LoVo (cell line): ENCODE measurements at places on chromosomes 1 and 21.

- DNase-seq, result peak; percentile 50
Measured at GRCh38 chr1:168499688-168500049, 44.1 kb downstream of the XCL2 start.

GRCh38 chr1:230567221-230567575 lies 75.1 kb upstream of the COG2 start:
- DNase-seq, result no peak

DNA sequence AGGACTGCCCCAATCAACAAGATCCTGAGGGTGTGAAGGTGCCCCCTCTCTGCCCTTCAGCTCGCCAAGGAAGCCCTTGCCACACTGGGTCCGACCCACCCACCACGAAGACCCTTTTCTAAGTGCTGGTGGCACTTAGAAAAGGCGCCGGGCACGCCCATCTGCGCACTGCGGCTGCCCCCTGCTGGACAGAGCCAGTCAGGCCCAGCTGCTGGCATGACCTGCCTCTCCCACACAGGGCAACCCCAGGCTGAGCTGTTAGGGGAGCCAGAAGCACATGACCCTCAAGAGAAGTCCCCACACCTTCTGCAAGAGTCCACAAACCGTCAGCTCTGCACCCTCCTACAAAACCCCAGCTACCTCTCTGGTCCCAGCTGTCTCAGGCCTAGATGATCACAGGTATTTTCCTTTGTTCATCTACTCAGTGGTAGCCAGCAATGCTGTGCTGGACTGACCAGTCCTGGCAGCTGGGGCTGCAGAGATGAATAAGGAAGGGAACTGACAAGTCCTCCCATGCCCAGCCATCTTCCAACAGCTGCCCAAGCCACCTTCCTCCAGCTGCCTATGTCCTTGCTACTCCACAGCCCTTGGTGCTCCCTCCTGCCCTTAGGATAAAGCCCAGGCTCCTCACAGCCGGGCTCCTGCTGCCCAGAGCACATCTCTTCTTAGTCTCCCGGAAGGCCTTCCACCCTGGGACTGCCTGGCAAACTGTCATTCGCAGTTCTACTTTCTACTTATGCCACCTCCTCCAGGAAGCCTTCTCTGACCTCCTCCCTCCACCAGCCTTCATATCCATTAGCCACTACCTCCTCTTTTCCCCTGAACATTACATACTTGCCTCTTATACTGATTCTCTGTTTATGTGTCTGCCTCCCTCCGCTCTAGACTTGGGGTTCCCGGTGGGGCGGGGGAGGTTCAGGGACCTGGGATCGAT lies 39.8 kb upstream of the ZC3H12A start:
- peak; percentile 60 for DNase-seq

DNA sequence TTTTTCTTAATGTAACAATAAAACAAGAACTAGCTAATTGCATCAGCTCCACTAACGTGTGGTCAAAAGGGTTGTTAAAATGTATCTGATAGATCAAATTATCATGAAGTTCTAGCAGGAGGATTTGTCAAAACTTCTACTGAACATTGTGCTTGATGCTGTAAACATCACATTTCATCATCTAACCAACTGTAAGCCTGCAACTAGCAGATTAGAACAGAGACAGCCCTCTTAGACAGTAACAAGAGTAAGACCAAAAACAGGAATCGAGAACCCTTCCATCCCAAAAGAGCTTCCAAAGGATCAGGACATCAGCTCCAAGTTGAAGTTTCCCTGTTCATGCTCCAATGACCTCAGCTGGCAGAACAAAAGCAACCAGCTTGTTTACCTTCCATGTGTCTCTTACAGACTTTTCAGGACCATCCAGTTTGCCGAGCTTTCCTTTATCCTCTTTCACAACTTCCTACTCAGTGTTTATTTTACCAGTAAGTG lies 44.6 kb downstream of the NIBAN1 start:
- peak; percentile 12 for DNase-seq

DNA sequence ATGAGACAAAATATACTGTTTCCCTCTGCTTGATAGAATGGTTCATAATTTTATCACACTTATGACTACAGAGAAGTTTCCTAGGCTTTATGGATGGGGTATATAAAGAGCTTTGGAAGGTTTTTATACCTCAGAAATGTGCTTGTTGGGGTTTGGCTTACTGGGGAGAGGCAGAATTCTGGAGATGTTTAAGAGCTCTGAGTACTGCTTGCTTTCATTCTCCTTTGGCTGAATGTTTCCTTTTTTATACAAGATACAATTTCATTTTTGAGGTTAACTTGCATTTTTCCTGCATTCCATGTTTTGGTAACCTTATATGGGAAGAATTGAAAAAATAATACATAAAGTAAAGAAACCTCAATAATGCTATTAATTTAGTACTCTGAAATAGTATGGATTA lies 157.7 kb upstream of the COL11A1 start:
- no peak for DNase-seq

GRCh38 chr1:52588535-52588934 lies 13.6 kb upstream of the GPX7 start:
- DNase-seq, result no peak

GRCh38 chr1:158104891-158105290 lies 75.8 kb upstream of the CD1D start:
- no peak for DNase-seq
